ENCODE measurements at places on chromosomes 4 and X.

DNA sequence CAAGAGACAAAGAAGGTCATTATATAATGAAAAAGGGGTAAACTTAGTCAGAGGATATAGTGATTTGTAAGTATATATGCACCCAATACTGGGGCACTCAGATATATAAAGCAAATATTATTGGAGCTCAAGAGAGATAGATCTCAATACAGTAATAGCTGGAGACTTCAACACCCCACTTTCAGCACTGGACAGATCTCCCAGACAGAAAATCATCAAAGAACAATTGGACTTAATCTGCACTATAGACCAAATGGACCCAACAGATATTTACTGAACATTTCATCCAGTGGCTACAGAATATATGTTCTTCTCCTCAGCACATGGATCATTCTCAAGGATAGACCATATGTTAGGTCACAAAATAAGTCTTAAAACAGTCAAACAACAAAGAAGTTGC is 47.2 kb upstream of the RBMXL3 start:
- no peak for DNase-seq

- no peak for DNase-seq
Measured at GRCh38 chr4:148573296-148573695, 131.1 kb upstream of the NR3C2 start.

- no peak for DNase-seq
Measured at GRCh38 chr4:82578935-82579334, 17.1 kb upstream of the TMEM150C start.

DNA sequence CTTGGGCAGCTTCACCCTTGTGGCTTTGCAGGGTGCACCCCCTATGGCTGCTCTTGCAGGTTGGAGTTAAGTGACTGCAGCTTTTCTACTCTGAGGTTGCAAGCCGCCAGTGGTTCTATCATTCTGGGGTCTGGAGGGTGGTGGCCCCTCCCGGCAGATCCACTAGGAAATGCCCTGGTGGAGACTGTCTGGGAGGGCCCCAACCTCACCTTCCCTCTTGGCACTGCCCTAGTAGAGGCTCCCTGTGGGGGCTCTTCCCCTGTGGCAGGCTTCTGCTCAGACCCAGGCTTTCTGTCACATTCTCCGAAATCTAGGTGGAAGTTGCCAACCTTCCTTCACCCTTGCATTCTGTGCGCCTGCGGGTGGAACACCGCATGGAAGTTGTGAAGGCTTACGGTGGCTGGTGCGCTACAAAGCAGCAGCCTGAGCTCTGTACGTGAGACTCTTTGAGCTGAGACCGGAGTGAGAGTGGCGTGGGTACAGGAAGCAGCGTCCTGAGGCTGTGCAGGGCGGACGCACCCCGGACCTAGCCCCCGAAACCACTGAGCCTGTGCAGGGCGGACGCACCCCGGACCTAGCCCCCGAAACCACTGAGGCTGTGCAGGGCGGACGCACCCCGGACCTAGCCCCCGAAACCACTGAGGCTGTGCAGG is 626.7 kb upstream of the FRG1 start:
- DNase-seq = no peak

- DNase-seq = no peak
Measured at GRCh38 chrX:121479406-121479805, 432.0 kb downstream of the GLUD2 start.

DNA sequence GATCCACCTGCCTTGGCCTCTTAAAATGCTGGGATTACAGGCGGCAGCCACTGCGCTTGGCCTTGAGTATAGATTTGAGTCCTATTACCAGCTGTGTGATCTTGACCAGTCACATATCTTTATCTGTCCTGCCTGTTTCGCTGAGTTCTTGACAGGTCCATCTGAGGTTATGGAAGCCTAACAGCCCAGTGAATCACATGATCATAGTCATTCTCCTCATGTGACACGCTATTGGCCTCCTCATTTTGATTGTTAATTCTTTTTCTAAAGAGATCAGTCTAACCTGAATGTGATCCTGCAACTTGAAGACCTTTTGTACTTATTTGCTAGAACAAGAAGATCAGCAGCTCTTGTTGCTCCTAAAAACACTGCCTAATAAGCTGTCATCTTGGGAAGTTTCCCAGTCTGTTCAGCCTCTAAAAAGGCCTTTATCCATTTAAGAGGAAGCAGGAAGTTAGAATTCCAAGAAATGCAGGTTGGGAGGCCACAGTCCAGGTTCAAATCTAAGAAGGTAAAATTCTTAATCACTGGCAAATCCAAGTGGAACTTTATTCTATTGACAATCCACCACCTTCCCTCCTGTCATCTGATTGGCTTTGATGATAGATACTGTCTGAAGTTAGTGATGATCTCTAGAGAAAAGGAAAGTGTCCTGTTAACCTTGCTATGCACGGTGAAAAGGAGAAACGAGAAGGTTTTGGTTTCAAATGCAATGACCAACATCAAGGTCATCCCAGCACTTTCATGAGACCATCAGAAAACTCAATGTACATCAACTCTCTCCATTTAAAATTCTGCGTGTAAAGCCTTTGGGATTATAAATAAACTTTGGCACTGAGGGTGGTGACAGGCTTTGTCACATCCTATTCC is 86.9 kb downstream of the CHRNA9 start:
- no peak for DNase-seq

- peak; percentile 36 for DNase-seq
Measured at GRCh38 chrX:54891573-54891972, 29.1 kb upstream of the TRO start.

- no peak for DNase-seq
Measured at GRCh38 chr4:133270021-133270570, 121.0 kb downstream of the PCDH10 start.

DNA sequence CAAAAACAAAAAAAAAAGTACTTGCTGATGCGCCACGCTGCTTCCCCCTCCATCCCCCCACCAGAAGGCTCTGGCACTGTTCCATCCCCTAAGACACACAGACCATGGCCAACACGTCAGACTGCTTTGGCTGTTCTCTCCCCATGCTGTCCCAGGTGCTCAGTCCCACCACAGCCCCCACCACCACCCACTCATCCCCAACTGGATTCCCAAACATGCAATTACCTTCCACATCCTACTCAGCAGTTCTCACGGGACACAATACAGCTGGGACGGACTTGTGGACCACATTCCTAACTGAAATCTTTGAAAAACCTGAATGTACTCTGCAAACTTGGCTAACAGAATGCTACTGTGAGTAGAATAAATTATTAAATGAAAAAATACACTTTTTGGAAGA is 8.6 kb downstream of the FAT1 start:
- no peak for DNase-seq

DNA sequence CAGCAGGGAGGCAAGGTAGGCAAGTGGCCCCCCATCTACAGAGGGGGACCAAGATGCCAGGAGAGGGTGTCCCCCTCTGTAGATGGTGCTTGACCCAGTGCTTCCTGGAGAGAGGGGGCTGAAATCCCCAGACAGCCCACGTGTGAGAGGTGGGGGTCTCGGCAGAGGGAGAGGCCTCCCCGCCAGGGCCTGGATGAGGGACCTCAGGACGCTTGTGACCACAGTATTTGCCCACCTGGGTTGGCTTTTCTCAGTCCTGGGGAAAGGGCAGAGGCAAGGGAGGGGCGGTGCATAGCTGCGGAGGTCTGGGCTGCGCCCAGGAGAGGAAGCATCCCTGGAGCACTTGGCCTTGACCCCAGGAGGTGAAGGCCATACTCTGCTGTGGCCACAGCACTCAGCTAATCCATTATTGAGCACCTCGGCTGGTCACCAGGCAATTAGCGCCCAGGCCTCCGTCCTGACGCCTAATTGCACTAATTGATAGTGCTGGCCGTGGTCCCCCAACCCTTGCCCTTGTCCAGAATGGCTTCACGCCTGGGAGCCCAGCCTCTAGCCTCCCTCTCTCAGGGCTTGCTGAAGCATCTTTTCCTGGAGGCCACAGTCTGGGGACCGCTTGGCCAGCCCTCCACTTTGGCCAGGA is 30.7 kb downstream of the HMX1 start:
- DNase-seq = no peak

GRCh38 chr4:29151584-29151983 is 1568.6 kb upstream of the PCDH7 start:
- DNase-seq = no peak

GRCh38 chr4:174873931-174874330 is 44.2 kb upstream of the ADAM29 start:
- peak; percentile 27 for DNase-seq

DNA sequence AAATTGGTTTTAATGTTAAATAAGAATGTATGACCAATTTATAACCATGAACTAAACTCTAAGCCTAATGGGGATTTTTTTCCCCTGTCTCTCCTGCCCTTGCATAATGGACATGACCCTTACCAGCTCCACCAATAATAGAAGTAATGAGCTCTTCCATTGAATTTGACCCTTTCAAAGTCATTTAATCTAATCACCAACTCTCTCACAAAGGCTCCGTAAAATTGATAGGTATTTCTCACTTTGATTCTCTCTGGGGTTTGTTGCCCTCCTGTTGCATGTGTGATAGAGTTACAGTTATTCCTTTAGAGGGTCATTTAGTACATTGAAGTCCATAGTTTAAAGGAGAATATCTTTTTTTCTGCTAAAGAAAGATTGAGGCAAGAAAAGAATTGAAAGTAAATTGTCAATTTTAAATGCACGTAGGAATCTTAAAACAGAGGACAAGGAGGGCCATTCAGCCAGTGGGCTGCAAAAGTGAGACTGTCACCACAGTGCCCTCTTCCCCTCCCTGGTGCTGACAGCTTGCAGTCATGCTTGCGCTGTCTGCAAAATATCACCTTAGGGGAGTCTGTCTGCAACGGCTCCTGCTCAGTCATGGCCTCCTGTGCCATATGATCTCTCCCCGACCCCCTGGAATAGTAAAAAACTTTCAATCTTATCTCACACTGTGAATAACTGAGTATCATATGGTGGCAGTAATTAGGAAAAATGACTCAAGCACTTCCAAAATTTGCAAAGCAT is 307.5 kb upstream of the GNPDA2 start:
- DNase-seq = no peak

GRCh38 chr4:98260047-98260578 is 1.1 kb upstream of the RAP1GDS1 start:
- peak; percentile 23 for DNase-seq

DNA sequence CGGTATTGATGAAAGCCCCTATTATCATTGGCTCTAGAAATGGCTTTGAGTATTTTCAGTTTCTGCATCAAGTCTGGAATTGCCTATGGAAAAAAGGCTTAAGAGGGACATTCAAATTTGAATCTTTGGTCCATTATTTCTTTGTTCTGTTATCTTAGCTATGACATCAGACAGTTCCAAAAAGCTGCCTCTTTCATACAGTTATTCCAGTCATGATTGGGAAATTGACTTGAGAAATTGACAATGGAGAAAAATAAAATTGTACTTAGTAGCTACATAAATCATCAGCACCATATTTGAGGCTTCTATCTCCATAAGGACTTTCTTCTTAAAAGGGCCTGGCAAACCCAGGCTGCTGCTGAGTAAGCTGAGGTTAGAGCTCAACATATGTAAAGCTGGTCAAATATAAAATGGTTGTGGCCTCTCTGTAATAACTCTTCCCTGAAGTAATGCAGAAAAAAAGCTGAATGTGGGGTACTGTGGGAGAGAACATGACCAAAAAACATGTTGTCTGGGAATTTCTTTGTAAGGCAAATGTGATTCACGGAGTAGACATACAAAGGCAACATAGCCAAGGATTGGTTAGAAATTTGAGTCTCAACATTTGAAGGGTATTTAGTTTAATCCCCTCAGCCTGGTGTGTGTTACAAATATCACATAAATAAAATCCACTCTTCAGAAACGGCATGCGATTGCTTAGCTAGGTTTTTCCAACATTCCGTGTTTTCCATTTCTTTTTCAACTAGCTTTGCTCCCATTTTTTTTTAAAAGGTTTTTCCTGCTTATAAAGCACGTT is 100.9 kb downstream of the LNX1 start:
- DNase-seq = no peak

GRCh38 chr4:150862829-150863228 is 152.3 kb downstream of the LRBA start:
- DNase-seq = no peak

DNA sequence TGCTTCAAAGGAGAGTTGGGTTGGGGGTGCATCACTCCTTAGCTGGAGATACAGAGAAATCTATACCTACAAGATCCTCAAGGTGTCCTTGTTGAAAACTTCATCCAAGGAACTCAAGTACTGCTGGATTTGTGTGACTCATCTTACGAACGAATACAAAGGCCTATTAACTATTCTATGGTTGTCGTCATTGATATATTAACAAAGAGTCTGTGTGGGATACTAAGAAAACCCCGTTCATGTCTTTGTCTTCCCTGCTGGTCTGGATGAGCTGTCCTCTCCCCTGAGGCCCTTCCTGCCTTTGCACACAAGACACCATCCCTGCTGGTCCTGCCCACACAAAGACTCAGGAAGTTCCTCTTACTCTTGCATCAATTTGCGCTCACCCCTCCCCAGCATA is 54.9 kb upstream of the IRF2 start:
- no peak for DNase-seq

GRCh38 chr4:180766944-180767729 is 1476.1 kb upstream of the TENM3 start:
- no peak for DNase-seq

GRCh38 chr4:168885400-168885799 is 124.7 kb downstream of the CBR4 start:
- DNase-seq = no peak

DNA sequence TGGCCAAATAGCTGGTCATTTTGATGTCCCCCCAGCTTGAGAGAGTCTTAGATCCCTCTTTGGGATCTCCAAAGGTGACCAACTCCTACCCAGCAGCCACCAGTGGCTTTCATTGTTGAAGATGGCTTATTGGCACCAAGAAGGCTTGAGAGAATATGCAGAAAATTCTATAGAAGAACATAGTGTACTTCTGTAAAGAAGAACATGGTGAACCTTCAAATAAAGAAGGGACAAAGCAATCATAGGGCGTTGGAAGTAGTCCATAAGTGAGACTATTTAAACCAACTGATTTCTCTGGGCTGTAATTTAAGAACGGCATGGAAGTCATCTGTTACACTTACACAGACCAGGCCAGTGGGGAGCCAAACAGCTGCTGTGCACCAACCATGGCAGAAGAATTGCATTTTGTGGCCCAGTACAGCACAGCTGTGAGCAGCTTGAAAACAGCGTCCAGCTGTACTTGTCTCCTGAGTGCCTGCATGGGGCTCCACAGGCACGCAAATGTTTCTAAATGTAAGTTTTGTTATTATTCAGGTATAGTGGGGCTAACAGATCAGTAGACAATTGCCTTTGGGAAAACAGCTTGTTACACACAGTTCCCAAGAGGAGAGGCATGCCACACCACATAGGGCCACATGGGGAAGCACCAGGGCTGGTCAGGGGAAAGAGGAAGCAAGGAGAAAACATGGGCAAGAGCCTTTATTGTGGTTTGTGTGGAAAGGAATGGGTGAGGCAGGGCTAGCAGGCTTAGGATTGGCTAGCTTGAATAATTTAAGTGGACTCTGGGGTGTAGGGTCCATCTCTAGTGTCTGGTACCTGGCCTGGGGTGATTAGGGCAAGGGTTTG is 125.0 kb downstream of the ARHGAP6 start:
- DNase-seq = no peak

- no peak for DNase-seq
Measured at GRCh38 chr4:22969287-22969896, 276.7 kb downstream of the GBA3 start.
